ENCODE measurements at places on chromosomes 3 and 15.

DNA sequence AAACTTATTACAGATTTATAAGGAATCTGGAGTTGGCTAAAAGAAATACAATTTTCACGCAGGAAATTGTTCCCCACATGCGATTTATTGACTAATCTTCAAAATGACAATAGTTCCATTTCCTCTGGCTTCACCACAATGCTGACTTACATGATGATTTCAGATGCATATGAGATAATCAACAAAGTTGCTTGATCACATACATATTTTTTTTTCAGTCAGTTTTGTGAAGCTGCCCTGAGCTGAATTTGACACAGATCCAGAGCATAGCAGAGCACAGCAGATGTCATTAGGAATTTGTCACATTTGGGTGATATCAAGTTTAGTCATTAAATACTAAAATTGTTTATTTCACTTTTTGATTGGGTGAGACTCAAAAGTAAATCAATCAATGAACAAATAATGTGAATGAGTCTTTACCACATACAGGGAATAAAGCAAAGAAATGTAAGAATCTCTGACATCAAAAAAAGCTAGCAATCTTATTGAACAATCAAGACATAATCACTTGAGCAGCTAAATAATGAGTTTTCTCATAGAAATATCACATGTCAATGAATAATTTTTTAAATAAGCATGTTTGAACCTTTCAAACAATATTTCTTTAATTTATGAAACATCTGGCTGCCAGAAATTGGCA is 18.3 kb downstream of the CPB1 start:
- no peak for DNase-seq

DNA sequence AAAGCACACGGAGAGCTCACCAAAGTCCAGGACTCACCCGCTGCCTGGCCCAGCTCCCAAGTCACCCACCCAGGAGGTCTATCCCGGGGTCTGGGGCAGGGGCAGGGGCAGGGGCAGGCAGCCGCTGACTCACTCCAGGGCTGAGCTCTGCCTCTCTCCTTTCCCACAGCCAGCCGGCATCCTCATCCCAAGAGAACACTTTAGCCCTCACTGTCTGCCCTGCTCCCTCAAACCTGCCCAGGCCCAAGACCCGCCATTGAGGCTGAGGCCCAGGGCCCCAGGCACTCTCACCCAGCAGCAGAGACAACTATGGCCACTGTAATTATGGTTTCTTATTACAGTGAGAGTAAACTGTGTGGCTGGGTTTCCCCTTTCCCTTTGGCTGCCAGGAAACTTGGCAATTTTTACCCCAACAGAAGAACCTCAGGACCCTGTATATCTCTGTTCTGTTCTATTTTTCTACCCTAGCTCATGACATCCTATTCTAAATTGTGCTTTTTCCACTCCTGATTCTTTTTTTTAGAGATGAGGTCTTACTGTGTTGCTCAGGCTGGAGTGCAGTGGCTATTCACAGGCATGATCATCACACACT is 53.0 kb downstream of the IQSEC1 start:
- no peak for DNase-seq

GRCh38 chr15:66298803-66299251 is 5.5 kb downstream of the DIS3L start:
- no peak for DNase-seq

GRCh38 chr15:92143765-92144164 is 249.9 kb upstream of the ST8SIA2 start:
- no peak for DNase-seq

GRCh38 chr15:79644091-79644490 is 212.0 kb downstream of the MINAR1 start:
- DNase-seq: no peak

DNA sequence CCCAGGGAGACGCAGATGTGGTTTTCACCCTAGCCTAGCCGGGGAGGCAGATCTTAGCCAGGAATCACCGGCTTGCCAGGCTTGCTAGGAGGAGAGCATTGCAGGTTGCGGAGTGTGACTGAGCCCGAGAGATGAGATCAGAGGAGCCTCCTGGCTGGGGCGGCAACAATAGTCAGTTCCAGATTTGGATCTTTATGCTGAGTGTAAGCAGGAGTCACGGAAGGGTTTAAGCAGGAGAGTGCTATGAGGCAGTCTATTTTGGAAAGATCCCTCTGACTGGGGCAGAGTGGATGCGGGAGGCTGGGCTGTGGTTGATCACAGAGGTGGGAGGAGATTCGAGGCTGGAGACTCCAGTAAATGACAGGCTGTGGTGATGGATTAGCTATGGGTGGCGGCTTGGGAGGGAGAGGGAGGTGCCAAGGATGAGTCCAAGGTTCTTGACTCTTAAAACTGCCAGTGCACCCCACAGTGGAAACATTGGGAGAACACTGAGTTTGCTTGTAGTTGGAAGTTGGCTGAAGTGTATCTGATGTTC is 10.4 kb upstream of the BAHD1 start:
- DNase-seq: no peak

DNA sequence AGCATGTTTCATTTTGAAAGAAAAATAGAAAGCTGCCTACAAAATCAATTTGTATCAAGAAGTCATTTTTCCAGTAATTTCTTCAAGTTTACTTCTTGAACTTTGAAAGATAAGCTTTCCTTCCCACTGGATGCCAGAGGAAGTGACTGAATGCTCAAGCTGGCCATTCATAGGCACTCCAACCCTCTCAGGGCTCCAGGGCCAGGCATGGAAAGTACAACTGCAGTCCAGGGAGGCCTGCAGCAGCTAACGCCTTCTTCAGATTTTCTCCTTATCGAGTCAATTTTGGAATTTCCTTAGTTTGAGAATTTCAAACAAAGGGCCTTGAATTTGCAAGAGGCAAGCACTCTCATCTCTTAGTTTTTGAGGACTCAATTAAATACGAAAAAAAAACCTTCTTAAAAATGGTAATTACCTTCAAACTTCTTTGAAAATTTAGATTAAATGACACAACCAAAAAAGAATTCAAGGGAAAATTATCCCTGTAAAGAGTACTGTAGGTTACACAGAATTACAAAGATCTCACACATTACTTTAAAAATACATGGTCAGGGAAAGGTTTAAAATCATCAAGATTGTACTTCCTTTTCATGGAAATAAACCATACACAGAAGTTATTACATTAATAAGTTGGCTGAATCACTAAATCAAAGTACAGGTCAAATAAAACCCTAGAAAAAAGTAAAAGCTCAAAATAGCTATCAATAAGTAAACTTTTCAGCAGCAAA is 2.5 kb downstream of the UBP1 start:
- DNase-seq: no peak

- no peak for DNase-seq
Observed at GRCh38 chr3:168249205-168249549, 153.5 kb upstream of the GOLIM4 start.

GRCh38 chr3:172466553-172467130 is 18.4 kb upstream of the GHSR start:
- DNase-seq: no peak

DNA sequence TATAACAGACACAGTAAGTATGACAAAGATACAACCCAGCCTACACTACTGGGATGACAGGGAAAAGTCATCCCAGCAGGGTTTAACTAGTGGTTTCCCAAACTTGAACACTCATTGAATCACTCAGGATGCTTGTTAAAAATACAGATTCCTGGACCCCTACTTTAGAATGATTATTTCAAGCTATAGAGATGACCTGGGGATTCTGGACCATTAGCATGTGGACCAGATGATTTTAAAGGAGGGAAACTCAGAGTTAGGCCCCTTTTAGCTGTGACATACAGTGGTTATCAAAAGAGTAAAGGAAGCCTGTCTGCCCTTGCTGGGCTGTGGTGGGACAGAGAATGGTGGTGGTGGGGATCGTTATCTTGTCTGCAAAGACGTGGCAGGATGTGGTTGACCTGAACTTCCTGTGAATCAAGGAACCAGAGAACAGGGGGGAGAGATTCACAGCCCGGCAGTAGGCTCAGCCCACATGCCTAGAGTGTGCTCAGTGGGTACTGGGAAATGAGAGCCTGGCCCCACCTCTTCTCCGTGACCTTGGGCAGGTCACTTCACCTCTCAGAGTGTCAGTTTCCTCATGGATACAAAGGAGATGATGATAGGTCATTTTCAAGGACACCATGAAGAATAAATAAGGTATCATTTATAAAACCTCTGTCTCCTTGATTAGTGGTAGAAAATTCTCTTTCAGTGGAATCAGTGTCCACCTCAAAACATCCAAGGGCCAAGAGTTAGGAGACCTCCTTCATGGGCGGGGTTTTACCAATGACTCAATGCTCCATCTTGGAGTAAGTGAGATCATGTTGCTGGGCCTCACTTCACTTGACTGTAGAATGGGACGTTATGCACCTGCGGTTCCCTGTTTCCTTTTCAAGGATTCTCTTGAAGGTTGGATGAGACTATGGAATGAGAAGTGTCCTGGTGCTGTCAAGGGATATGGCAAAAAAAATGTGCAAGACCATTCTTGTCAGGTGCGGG is 306.5 kb downstream of the RPLP1 start:
- no peak for DNase-seq

GRCh38 chr3:55169608-55170072 is 241.8 kb upstream of the LRTM1 start:
- no peak for DNase-seq

DNA sequence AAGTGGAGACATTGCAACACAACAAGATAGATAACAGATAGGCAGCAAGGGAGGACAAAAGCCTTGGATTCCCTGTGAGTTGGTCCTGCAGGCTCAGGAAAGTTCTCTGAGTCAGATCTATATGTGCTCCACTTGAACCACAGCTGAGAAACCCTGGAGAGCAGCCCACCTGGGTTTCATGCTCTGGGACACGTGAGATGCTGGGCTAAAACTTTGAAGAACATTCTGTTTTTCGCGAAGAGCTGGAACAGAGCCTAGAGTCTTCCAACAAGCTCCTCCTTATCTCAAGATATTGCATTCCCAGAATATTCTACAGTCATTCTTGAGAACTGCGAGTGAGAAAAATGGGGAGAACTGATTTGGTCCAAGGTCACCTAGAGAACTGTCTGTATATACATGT is 583.0 kb upstream of the ROBO1 start:
- no peak for DNase-seq
